ENCODE measurements at places on chromosomes 16 and 17.

DNA sequence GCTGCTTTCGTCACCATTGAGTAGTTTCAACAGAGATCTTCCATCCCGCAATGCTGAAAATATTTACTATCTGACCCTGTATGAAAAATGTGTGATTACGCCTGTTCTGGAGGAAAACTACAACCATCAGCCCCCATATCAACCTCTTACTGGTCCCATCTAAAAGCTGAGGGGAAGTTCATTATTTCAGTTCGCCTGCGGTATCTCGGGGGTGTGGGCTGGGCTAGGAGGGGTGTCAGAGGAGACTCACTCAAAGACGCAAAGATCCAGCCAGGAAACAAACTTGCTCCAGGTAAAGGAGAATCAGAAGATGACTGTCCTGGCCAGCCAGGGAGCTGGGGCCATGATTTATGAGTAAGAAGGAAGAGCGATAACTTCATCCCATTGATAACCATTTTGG, 13.7 kb downstream of the CACNG1 start:
- DNase-seq: peak; percentile 1

DNA sequence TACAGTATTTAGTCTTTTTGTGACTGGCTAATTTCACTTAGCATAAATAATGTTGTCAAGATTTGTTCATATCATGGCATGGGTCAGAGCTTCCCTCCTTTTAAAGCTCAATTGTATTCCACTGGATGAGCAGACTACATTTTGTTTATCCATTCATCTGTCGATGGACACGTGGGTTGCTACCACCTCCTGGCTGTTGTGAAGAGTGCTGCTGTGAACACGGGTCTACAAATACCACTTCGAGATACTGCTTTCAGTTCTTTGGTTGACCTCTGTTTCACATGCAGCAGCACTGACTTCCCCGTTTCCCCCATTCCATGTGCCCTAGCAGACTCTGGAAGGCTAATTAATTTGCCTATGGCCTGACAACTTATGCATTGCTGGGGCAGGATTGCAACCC, 285.4 kb downstream of the SHISA9 start:
- no peak for DNase-seq

- no peak for DNase-seq
Measured at GRCh38 chr17:80124351-80124981, 22.5 kb downstream of the EIF4A3 start.

- DNase-seq: no peak
Measured at GRCh38 chr17:77465358-77466041, 324.7 kb downstream of the SEC14L1 start.

GRCh38 chr17:46082257-46082656, 83.2 kb downstream of the STH start:
- no peak for DNase-seq

GRCh38 chr17:31653691-31654090, 205.4 kb downstream of the COPRS start:
- no peak for DNase-seq

- no peak for DNase-seq
Measured at GRCh38 chr17:57338257-57338914, 82.1 kb downstream of the MSI2 start.
